ENCODE measurements at places on chromosomes 7 and 10.

DNA sequence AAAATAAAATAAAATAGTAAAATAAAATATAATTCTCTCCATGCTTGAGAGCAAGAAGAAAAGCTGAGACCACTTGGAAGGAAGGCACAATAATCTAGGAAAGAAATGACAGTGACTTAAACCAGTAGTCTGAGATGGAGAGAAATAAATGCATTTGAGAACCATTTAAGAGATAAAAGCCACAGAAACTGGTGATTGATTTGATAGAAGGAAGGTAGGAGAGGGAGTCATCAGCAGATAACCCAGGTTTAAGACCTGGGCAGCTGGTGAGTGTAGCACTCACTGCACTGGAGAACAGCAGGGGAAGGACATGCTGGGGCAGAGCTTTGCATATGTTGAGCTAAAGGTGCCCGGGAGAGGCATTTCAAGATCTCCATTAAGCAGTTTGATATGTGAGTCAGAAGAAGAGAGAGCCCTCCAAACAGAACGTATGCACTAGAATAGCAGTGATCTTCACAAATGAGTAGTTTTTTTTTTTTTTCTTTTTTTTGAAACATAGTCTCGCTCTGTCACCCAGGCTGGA is 268.0 kb downstream of the DYNC1I1 start:
- no peak for DNase-seq

DNA sequence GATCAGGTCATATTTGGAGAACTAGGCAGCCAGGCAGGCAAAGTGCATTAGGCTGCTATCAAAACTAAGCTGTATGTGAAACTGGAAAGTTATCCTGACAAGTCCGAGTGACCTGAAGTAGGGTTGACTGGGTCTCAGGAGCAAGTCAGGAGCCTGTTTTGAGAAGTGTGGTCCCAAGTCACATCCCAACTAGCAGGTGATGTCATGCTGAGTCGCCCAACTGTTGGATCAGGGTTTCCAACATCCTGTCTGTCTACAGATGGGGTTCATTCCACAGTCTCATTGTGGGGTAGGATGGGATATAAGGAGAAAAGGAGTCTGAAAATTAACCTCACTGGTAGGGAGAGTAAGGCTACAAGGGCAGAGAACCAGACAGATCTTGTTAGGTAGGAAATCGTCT is 27.0 kb downstream of the SLC26A4 start:
- peak; percentile 10 for DNase-seq

GRCh38 chr10:132022241-132022640 is 40.5 kb upstream of the BNIP3 start:
- no peak for DNase-seq

- DNase-seq: peak; percentile 12
Measured at GRCh38 chr7:93327006-93327633, 95.0 kb downstream of the VPS50 start.

GRCh38 chr7:129698516-129699418 is 87.2 kb downstream of the NRF1 start:
- no peak for DNase-seq

DNA sequence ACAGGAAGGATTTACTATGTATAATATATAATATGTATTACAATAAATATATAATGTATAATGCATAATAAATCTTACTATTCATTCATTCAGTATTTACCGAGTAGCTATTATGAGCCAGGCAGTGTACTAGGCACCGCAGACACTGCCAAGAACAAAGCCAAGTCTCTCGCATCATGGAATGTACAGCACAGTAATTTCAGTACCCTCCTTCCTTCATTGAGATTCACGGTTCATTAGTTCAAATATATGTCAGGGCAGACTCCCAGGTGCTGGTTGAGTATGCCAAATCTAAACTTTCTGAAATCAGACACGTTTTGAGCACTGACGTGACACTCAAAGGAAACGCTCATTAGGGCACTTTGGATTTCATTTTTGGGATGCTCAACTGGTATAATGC is 9.1 kb downstream of the USP6NL start:
- DNase-seq: no peak

DNA sequence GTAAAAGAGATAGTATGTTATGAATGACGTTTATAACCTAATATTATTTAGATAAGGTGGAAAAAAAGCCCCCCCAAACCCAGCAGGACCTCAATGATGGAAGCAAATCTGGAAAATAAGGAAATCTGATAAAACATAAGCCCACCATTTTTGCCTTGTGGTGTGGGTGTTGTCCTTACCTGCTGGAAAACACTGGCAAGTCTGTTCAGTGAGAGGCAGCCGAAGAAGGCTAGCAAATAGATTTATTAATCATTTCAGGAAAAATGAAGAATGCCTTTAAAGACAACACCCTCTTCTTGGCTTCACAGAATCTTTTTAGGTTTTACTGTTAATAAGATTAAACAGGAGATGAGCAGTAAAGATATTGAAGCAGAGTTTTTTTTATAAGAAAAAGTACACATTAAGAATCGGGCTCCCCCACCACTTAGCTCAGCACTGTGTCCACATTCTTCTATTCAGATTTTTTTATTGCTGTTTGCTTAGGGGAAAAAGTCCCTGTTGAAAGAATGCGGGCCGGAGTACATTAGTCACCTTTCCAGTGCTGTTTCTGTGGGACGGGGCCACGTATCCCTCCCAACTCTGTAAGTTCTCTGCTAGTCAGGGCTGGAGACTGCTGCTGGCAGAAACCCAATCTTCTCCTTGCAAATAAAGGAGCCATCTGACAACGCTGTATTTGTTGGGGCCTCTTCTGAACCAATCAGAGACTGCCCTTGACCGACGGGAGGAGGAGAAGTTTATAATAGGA is 104.1 kb downstream of the EVX1 start:
- DNase-seq: peak; percentile 75

GRCh38 chr10:97023401-97024167 is 162.2 kb downstream of the SLIT1 start:
- DNase-seq: no peak

- no peak for DNase-seq
Measured at GRCh38 chr7:23443974-23444373, 26.3 kb downstream of the IGF2BP3 start.

- no peak for DNase-seq
Measured at GRCh38 chr7:83204715-83205114, 42.0 kb upstream of the PCLO start.

- DNase-seq: peak; percentile 77
Measured at GRCh38 chr10:69449841-69450240, 1.4 kb upstream of the TSPAN15 start.

- DNase-seq: no peak
Measured at GRCh38 chr7:82032901-82033300, 263.1 kb upstream of the HGF start.

- no peak for DNase-seq
Measured at GRCh38 chr7:8259586-8260222, 2.3 kb downstream of the ICA1 start.

GRCh38 chr10:91487911-91488582 is 77.9 kb downstream of the HECTD2 start:
- DNase-seq: no peak

- no peak for DNase-seq
Measured at GRCh38 chr7:159013825-159014289, 130.8 kb downstream of the VIPR2 start.

DNA sequence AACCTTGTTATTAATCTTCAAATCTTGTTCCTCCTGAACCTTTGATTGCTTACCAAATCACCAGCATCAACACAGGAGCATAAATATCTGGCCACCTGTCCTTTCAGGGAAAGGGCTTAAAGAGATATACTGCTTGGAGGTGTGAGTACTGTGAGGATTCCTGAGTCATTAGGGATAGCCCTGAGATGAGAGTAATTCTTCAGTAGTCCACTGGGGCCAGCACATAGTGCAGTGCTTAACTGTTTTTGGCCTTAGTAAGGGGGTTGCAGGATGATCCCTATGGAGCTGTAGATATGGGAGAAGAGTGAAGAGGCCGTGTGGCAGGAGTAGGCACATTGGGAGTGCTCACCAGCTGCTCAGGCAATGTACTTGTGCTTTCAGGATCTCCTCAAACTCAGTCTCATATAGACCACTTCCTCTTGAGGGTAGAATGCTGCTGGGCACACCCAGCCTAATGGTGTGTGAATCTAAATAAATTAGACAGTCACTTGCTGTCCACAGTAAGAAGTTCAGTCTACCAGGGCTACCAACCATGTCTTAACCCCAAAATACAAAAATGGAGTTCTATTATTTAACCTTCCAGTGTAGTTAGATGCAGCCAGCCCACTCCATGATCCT is 26.5 kb upstream of the GPR141 start:
- no peak for DNase-seq

- DNase-seq: no peak
Measured at GRCh38 chr7:92631067-92631849, 41.1 kb upstream of the FAM133B start.

- no peak for DNase-seq
Measured at GRCh38 chr10:97067716-97068391, 117.9 kb downstream of the SLIT1 start.

DNA sequence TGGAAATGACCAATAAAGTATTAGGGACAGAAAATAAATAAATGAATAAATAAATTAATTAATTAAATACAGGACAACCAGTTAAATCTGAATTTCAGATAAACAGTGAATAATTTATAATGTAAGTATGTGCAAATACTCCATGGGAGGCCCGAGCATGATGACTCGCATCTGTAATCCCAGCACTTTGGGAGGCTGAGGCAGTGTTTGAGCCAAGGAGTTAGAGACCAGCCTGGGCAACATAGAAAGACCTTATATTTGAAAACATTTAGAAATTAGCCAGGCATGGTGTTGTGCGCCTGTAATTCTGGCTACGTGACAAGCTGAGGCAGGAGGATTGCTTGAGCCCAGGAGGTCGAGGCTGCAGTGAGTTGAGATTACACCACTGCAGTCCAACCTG is 123.7 kb downstream of the CUL2 start:
- no peak for DNase-seq

DNA sequence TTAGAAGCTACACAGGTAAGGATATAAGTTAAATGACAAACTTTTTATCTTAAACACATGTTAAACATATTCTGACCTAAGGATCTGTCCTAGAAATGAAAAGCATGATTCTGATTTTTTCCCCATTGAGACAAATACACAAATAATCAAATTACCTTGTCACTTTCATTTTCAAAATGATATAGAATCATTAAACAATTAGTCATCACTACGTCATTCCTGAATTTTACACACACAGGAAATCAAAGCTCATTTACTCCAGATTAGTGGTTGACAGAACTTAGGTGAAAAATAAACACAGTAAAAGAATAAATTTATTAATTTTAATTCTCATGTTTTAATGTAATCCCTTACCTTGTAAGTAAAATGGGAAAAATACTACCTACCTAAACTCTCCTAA is 89.0 kb downstream of the AASS start:
- no peak for DNase-seq

DNA sequence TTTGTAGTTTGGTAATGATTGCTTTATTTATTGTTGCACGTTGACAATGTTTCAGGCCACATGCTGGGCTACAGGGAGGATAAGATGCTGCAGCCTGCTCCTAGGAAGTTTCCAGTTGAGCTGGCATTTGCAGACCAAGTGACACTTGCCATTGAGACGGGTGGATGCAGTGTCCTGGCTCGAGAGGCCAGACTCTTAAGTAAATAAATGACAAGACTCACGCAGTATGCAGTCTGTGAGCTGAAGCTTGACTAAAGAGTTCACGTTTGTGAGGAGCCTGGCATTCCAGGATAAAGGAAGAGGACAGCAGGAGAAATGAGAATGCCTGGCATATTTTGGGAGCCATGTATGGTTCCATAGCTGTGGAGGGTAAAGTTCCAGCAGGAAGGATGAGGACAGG is 105.8 kb downstream of the BAMBI start:
- DNase-seq: no peak

DNA sequence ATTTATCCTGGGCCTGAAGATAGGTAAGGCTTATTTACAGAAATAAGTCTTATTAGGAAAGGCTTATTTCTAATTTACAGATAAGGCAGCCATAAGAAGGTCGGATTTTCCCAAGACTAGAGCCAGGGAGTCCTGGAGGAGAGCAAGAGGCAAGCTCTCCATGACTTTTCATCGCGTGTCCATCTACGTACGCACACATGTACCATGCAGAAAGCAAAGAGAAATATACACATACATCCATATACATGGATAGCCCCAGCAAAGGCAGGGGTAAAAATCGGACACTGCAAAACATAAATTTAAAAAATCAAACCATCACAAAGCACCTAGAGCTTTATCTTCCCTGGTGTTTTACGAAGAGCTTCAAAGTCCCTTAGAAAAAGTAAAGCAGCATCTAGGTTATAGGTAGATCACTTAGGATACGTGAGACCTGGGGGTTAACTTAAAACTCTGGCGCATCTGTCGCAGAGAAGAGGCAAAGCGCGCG is 25.8 kb upstream of the ZRANB1 start:
- DNase-seq: no peak

- DNase-seq: no peak
Measured at GRCh38 chr10:60760711-60761210, 17.5 kb upstream of the CDK1 start.

DNA sequence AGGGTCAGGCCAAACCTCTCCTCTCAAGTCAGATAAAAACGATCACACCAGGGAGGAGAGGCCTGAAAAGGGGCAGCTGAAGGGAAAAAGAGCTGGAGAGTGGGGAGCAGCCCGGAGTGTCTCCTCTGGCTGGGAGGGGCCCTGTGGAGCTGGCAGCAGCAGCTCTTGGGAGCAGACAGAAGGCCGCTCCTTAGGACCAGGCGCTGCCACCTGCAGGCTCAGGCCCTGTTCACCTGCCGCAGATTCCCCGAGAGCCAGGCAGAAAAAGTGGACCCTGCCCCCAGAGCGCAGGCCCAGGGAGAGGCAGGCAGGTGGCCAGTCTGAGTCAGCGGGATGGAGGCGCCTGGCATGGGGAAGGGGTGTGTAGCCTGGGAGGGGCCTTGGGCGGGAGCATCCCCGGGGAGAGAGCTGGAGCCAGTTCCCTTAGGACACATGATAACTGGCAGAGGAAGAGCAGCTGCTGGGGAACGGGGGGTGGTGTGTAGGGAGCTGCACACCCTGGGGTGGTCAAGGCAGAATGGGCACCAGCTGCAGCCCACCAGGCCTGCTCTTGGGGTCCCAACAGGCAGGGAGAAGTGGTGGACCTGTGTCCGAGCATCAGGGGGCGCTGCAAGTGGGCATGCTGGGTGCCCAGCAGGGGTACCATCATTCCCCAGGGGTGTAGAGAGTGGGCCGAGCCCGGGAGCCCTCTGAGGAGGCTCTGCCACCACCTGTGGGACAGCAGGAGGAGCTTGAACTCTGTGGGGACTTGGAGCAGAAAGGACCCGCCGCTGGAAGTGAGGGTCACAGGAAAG is 177.2 kb upstream of the RHEB start:
- DNase-seq: peak; percentile 61

Data from H54 (cell line).